Bone marrow (tissue), 2 donors: ENCODE measurements at places on chromosomes 1 and 21.

- DNase-seq = no peak
Measured at GRCh38 chr1:14748151-14748550, 149.7 kb downstream of the KAZN start.

DNA sequence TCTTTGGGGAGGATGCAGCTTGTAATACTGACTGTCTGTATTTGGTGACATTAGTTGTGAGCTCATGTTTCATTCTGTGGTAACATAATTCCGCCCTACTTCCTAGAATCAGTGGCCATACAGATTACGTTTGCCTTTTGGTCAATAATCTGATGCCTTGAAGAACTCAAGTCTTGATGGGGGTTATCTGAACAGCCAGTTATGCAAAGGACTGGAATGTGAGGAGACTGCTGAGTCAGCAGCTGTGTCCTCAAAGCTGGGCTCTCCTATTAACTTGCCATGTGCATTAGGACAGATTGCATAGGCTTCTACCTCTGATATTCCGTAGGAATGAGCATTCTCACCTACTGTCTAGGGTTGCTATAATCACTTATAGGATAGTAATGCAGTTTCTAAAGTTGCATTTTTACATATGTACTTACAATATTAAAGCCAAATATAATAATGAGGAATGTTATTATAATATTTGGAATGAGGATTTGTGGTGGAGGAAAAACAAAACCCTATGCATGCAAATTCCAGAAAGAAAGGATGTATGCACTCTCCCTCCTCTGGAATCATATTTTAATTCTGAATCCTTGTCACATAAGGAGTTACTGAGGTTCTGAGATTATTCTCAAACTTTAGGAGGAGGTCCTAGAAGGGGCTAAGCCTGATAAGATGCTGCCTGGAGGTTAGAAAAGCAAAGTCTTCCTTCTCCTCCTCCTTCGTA lies 116.0 kb downstream of the NOS1AP start:
- DNase-seq = no peak

GRCh38 chr1:115291741-115292140 lies 46.3 kb downstream of the NGF start:
- DNase-seq = no peak

- no peak for DNase-seq
Measured at GRCh38 chr1:220875260-220875659, 4.0 kb upstream of the HLX start.

DNA sequence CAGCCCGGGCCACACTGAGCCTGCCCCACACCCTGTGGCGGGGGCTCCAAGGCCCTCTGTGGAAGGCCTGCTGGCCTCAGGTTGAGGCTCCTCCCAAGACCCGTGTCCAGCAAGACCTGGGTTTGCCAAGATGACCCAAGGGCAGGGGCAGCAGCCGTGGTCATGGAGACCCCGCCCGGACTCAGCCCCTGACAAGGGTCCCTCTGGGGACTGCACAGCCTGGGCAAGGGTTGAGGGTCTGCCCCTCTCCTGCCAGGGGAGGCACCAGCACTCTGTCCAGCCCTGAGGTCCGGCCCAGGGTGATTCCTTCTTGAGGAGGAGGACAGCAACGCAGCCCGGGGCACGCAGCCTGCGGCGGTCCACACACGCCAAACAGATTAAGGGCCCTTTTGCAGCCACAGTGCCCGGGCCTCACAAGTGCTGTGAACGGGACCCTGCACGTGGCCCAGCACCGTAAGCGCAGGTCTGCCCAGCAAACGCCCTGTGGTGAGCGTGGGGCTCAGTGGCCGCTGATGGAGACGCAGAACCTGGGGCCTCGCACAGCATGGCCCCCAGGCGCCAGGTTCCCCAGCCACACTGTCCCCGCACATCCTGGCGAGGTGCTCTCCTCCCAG lies 3.4 kb downstream of the SPATC1L start:
- DNase-seq = no peak

GRCh38 chr1:207752456-207752998 lies 673 bp downstream of the CD46 start:
- DNase-seq = no peak

DNA sequence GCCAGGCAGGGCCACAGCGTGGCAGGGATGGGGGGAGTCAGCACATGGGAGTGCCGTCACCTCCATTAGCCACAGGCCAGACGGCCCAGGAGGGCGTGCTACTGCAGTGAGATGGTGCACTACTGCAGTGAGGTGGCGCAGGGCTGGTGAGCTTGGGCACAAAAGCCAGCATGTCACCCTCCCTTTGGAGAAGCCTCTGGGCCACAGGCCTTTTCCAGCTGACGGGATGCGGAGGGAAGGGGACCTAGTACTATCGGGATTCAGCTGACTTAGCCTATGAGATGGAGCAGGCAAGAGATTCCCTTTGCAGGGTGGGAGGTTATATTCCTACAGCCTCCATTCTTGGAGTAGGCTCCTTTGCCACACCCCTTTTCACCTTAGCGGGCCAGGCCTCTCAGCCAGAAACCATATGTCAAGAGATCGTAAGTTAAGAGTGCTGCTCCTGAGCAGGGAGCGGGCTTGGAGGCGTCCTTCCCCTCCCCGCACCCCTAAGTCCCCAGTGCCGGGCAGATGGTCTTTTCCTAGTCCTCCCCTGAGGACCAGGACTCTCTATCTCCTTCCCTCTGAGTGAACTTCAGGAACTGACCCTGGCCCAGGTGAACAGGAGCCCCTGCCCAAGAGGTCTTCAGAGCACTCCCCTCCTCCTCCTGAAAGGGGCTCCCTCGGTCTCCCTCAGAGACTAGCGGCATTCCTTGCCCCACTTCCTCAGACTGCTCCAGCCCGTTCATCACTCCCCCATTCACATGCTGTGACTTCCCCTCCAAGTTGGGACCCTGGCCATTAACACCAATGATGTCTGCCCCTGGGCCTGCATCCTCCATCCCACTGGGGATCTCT lies 8.2 kb downstream of the NES start:
- DNase-seq = no peak

DNA sequence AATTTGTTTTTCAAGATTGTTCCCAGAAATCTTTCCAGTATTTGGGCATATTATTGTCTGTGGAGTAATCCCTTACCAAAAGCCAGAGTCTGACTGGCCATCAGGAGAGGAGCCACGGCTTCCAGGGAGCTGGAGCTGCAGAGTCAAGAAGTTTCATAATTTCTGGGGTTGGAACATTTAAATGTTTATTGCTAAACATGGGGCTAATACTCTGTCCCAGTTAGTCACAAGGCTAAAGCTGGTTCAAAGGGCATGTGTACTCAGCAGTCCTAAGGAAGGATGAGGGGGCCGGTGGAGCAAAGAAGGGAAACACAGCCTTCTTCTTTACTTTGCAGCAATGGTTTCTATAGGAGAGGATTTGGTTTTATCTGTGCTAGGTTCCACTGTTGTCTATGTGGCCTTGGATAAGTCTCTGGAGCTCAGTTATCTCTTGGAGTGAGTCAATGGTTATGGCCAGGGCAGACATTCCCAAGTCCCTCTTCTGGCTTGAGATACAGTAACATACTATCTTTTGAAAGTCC lies 9.5 kb downstream of the DENND2D start:
- no peak for DNase-seq

DNA sequence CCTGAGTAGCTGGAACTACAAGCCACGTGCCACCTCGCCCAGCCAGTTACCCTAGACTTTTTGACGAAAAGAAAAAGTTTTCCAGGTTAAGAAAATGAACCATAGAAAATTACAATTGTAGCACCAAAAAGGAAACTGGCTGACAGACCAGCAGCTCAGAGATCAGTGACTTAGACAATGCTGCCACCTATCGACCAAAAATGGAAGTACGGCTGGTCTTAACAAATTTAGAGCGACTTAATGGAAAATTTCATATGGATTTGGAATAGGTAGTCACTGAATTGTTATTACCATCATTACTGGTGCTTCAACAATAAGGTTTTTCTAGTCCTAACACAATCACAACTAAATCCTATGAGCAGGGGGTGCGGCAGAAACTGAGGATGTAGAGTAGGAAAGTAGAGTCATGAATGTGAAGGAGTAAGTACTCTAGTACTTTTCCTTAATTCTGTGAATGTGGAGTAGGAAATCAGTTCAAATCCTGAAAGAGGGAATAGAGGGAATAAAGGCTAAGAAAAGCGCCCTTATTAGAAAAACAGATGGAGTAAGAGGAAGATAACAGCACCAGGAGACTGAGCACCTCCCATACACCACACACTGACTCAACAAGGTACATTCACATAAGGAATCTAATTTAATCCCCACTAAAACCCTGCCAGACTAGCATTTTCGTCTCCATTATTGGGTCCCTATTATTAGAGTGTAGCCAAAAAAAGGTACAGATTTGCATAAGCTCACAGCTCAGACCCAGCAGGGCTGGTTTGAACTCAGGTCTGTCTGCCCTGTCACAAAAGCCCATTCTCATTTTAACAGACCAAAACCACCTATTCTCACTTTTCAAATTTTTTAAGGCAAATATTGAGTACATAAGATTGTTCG lies 37.9 kb upstream of the MGST3 start:
- DNase-seq = peak; percentile 55

DNA sequence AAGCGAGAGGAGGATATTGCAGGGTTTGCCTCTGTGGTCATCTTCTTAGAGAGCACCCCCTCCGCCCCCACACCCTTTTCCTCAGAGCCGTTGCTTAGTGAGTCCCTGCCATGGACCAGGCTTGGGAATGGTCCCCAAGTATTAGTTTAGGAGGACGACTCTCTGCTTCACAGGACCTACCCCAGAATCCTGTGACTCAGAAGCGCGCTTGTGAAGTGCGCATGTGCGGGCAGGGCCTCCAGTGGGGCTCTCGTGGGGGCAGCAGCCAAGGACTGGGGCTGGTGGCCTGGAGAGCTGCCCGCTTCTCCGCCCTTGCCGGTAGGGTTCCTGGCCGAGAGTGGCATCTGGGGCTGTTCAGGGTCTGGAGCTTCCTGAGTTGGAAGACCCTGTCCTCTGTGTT lies 37.3 kb upstream of the HMGN1 start:
- DNase-seq = no peak

DNA sequence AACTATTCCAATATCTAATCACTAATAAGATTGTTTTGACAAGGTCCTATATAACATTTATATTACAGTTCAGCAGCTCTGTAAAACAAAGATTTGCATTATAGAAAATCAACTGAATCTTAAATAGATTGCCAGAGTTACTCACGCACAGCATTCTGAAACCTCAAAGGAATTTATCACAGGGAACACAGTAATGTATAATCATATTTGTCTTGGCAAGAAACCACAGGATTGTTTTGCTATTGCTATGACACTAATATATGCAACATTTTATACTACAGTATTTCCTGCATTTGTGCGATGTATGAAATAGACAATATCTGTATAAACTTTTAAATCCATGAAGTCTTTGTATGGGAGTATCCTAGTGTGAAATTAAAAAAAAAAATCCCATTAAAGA lies 101.4 kb downstream of the PLPPR5 start:
- no peak for DNase-seq
